ENCODE measurements at places on chromosomes 7 and 10.

- DNase-seq, result no peak
Observed at GRCh38 chr10:129961157-129961701, 2.8 kb downstream of the EBF3 start.

DNA sequence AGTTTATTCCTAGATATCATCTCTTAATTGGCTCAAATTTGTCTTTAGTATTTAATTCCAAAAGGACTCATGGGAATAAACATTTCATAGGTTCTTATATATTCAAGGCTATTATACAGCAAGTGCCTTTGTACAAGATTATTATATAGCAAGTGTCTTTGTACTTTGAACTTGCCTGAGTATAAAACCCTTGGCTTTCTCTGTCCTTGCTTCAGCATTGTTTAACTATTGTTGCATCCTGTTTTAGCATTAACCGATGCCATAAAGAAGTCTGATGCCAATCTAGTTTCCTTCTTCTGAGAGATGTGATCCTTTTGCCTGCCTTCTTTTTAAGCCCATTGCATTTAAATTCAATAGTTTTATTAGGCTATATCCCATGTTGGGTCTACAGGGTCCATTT lies 270.0 kb downstream of the NEBL start:
- no peak for DNase-seq

DNA sequence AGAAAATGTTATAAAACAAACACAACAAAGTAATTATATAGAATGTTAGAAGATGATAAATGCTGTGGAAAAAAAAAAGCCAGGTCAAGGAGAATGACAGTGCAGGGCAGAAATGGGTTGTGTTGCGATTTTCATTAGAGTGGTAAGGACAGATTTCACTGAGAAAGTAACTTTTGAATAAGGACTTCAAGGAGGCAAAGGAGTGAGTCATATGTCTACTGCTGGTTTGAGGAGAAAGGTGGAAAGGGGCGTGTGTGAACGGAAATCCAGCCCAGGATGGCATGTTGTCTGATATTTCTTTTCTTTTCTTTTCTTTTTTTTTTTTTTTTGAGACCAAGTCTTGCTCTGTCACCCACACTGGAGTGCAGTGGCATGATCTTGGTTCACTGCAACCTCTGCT lies 12.3 kb upstream of the DLD start:
- no peak for DNase-seq

DNA sequence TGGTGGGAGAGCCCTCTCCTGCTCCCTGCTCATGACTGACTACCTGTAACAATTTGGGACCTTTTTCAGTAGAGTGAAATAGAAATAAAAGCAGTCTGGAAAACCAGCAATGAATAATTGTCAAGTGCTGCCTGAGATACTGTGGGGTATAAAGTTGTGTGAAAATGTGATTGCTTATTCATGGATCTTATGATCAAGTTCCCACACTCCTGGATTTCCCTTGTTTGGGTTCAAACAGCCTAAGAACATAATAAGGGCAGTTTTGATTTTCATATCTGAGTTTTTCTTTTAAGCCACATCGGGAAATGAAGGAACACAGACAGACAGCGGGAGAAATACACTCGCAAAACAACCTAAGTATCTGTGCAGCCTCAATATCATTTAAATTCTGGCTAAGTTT lies 52.9 kb downstream of the CALD1 start:
- DNase-seq, result no peak

DNA sequence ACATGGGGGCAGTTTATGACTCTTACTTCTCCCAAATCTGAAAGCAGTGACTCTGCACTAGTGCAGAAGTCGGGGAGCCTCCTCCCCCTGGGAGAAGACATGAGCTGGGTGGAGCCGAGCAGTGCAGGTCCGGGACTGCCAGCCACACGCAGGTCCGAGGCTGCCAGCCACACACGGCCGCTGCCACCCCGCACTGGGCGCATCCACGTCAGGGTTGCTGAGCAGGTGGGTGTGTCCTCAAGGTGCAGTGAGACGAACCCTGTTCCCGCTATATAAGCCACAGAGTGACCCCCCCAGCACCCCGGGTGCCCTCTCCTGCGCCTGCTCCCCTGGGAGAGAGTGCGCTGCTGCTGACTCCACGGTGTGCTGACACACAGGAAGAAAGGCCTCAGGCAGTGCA lies 430.2 kb downstream of the PTPRN2 start:
- DNase-seq, result no peak

DNA sequence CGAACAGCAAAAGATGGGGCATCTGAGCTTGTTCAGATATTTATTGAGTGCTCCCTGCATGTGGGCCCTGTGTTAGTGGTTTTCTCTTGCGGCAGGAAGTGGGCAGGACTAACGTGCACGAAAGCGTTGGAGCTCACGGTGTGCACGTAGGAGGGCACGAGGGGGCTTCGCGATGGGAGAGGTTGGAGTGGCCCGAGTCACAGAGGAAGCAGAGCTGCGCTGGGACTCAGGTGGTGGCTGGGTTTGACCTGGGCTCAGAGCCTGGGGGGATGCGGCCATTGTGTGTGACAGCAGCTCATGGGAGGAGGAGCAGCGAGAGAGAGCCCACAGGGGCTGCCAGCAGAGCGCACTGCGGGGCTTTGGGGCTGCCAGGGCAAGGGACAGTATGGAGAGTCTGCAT lies 7.7 kb downstream of the ZSCAN25 start:
- peak; percentile 30 for DNase-seq

DNA sequence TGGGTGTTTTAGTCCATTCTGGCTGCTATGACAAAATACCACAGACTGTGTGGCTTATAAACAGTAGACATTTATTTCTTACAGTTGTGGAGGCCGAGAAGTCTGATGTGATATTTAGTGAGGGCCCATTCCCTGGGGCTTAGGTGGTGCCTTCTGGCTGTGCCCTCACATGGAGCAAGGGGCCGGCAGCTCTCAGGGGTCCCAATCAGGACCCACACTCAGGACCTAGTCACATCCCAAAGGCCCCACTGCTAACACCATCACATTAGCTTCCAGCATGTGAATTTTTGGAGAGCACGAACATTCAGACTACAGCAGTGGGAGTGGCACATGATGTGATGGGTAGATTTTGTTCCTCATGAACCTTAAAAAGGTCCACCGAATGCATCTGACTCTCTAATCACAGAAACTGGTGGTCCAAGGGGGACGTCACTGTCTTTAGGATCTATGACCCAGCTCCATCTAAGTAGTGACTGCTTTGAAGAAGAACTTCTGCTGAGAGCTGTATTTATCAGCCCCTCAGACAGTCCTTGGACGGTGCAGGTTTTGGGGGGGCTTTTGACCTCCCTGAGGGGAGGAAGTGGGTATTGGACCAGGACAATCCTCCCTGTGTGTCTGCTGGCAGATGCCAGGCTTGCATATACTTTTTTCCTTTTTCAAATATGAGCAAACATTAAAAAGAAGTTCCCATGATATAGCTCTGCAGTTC lies 154.5 kb upstream of the ZNF32 start:
- no peak for DNase-seq

Data from stimulated activated CD8-positive, alpha-beta memory T cell treated with anti-CD3 and anti-CD28 coated beads, Interleukin-7, amount 100 ng/mL, for 1 hour (primary cell).